ENCODE measurements at places on chromosomes 13 and 19. TPM values are rescaled to one million over a fixed set of nuclear protein-coding genes. Genes with fewer than 3 reads are reported as not detected.

GARIN5A gene
- polyA plus RNA-seq: 0.37 TPM

URAD gene
- not detected for polyA plus RNA-seq

ZNF841 gene
- polyA plus RNA-seq: 8.3 TPM

PRR36 gene
- polyA plus RNA-seq: 0.05 TPM

SPRY2 gene
- 15.3 TPM for polyA plus RNA-seq

TRIM28 gene
- polyA plus RNA-seq: 298 TPM

SPACA4 gene
- 0.08 TPM for polyA plus RNA-seq

ZNF541 gene
- polyA plus RNA-seq: not detected

ZNF490 gene
- polyA plus RNA-seq: 3.2 TPM

COX6B1 gene
- 560 TPM for polyA plus RNA-seq

CACNG8 gene
- not detected for polyA plus RNA-seq

AMH gene
- polyA plus RNA-seq: 0.07 TPM

SHISA7 gene
- polyA plus RNA-seq: not detected

ZFP82 gene
- polyA plus RNA-seq: 2.6 TPM

CALR3 gene
- polyA plus RNA-seq: 0.04 TPM

IGFLR1 gene
- polyA plus RNA-seq: 1.2 TPM

ANGPTL8 gene
- not detected for polyA plus RNA-seq

SPINT2 gene
- 472 TPM for polyA plus RNA-seq

IGSF23 gene
- not detected for polyA plus RNA-seq

ZNF17 gene
- 5.4 TPM for polyA plus RNA-seq

MUC16 gene
- polyA plus RNA-seq: 0.04 TPM

TBC1D17 gene
- polyA plus RNA-seq: 25.6 TPM

ZNF723 gene
- not detected for polyA plus RNA-seq

C19orf12 gene
- 10.9 TPM for polyA plus RNA-seq

FXYD7 gene
- polyA plus RNA-seq: not detected

IZUMO1 gene
- 0.63 TPM for polyA plus RNA-seq

DACT3 gene
- 0.14 TPM for polyA plus RNA-seq

ZNF69 gene
- polyA plus RNA-seq: 0.97 TPM

KLK5 gene
- polyA plus RNA-seq: 882 TPM

UBE2L5 gene
- 0.26 TPM for polyA plus RNA-seq

NR1H2 gene
- polyA plus RNA-seq: 32.3 TPM

ZNF525 gene
- 6.7 TPM for polyA plus RNA-seq

KLF1 gene
- not detected for polyA plus RNA-seq

MATK gene
- polyA plus RNA-seq: 0.27 TPM

EDNRB gene
- polyA plus RNA-seq: 0.03 TPM

CLEC17A gene
- not detected for polyA plus RNA-seq

CBLC gene
- 58.6 TPM for polyA plus RNA-seq

PTGIR gene
- not detected for polyA plus RNA-seq

ATXN8OS gene
- polyA plus RNA-seq: not detected

MAP4K1 gene
- not detected for polyA plus RNA-seq

SBSN gene
- polyA plus RNA-seq: 49.0 TPM

SOX1 gene
- polyA plus RNA-seq: not detected

ZNF837 gene
- 0.39 TPM for polyA plus RNA-seq

FLT3LG gene
- 0.80 TPM for polyA plus RNA-seq

HIPK4 gene
- 0.03 TPM for polyA plus RNA-seq

PLA2G4C gene
- polyA plus RNA-seq: 1.3 TPM

ERICH6B gene
- not detected for polyA plus RNA-seq

ZNF223 gene
- 4.0 TPM for polyA plus RNA-seq

C19orf73 gene
- polyA plus RNA-seq: 0.54 TPM

POU2F2 gene
- 7.1 TPM for polyA plus RNA-seq

CCDC70 gene
- not detected for polyA plus RNA-seq

PABPC3 gene
- 0.13 TPM for polyA plus RNA-seq

PDX1 gene
- not detected for polyA plus RNA-seq
